ENCODE measurements at places on chromosomes 2 and 18.

DNA sequence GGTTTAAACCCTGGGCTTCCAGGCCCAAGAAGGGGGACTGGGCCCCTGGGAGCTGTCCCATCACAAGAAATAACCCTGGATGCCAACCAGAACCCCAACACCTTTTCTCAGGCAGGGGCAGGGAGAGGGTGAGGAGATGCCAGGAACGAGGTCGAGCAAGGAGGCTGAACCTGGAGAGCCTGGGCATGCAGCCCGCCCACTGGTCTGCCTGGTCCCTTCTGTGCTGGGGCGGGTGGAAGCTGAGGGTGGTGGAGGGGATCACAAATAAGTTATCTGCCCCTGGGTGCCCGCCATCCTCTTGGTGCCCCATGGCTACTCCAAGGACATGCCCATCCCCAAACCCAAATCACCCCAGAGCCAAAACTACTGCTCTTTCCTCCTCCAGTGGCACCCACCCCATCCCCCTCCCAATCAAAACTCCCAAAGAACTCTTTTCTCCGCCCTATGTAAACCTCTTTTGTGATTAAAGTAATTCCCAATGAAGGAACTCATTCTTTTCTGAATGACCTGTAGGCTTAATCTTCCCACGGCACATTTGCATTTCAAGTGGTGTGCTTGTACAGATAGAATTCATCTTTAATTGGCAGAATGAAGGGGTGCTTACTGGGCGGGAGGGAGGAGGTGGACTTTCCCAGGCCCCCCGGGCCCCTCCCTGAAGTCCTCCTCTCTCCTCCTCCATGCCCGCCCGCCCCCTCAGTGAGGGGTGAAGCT, 47.9 kb downstream of the EFR3B start:
- DNase-seq = no peak

DNA sequence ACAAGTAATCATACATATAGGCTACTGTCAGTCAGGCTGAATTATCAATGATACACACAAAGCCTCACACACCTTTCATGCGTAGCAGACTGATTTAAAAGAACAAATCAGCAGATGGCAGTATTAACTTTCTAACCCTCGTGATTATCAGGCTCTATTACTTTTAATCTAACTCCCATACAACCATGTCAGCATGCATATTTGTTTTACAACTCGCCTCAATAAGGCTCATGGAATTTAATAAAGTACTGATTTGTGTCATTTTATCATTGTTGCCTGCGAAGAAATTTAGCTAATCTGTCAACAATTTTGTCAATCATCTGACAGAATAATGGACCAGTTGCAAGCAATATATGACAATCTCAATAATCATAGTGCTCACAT, 82.8 kb downstream of the SLC25A12 start:
- DNase-seq = peak; percentile 78

DNA sequence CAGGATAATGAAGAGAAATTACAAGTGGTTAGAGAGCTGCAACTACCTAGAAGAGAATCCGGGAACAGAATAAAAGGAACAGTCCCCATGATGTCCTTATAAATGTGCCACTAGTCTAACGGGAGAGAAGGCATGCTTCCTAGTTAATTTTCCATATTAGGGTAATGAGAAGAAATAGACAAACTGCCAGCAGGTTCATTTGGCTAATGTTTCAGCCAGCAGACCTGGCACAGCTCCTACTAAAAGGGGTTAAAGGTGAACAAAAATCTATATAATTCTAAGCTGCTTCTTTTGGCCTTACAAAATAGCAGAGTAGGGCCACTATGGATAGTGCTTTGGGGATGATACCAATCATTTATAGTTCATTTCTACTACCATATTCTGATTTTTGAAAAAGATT, 845.3 kb upstream of the GCFC2 start:
- no peak for DNase-seq

DNA sequence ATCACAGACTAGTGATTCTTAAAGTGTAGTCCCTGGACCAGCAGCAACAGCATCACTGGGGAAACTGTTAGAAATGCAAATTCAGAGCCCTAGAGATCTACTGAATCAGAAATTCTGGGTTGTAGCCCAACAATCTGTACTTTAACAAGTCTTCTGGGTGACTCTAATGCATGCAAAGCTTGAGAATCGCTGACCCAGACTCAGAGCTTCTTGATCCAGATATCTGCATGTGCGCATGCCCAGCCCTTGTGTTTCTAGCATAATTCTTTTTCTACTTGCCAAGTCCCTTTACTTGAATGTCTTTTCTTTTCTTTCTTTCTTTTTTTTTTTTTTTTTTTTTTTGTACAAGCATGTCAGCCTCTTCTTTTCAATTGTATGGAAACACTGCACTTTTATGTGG, 60.4 kb downstream of the FIGN start:
- peak; percentile 15 for DNase-seq

- DNase-seq = peak; percentile 22
These were observed 53.2 kb upstream of the RAB27B start for GRCh38 chr18:54774981-54775665.

DNA sequence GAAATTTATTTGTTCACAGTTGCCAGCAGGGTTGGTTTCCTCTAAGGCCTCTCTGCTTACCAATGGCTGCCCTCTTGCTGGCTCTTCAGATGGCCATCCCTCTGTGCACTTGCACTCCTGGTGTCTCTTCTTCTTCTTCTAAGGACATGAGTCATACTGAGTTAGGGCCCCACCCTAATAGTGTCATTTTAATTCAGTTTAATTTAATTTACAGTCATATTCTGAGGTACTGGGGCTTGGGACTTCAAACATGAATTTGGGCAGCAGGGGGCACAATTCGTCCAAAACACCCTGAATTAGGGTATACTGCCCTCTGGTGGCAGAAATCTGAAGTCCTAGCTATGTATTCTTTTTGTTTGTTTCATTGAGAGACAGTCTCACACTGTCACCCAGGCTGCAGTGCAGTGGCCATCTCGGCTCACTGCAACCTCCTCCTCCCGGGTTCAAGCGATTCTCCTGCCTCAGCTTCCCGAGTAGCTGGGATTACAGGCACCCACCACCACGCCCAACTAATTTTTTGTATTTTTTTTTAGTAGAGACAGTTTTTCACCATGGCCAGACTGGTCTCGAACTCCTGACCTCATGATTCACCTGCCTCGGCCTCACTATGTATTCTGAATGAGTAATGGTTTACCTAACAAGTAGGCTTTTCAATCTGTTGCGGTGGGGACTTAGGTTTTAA, 19.8 kb downstream of the SLC4A1AP start:
- peak; percentile 53 for DNase-seq

- DNase-seq = no peak
These were observed 77.5 kb upstream of the SALL3 start for GRCh38 chr18:78901923-78902794.

DNA sequence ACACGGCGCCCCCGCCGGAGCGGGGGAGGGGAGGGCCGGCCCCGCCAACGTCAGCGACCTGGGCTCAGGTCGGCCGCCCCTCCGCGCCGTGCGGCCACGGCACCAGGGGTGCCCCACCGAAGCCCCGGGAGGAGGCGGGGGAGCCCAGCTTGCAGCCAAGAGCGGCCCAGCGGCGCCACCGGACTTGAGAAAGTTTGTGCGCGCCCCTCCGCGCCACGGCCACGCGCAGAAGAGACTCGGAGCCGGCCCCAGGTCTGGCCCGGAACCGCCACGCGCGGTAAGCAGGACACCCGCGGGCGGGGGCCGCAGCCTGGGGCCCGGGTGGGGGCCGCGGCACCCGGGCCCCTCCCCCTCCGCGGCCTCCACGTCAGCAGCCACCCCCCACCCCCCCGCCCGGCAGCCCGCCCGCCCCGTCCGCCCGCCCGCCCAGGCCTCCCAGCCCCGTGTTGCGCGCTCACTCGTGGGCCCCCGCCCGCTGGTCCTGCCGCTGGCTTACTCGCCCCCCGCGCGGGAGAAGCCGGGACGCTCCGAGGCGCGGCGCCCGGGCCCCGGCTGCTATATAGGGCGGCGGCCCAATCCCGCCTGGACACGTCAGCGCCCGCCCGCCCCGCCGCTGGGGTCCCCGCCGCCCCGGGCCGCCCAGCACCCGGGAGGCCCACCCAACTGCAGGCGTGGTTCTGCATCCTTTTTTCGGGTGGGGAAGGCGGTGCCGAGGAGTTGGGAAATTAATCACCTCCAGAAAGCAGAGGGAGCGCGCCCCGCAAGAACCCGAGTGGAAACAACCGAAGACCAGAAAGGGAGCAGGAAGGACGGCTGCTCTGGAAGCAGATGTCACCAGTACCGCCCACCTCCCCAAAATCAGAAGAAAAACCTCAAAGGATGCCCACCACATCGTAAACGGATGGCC, 42.9 kb downstream of the HDLBP start:
- DNase-seq = peak; percentile 79

DNA sequence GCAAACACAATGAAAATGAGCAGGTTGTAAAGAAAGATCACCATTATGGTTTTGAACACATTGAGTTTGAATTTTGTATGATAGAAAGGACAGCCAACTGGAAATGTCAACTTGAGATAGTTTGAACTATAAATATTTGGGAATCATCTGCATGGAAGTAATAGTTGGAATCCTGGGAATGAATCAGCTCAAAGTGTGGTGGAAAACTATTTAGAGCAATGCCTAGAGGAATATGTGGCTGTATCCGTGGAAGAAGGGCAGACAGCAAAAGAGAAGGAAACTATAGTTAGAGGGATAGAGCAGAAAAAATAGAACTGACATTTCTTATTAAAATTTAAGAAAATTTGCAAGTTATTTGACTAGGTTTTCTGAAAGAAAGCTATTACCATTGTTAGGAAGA, 112.5 kb upstream of the OTX1 start:
- DNase-seq = no peak

- no peak for DNase-seq
These were observed 7.1 kb upstream of the CYS1 start for GRCh38 chr2:10087360-10087759.

- DNase-seq = no peak
These were observed 52.2 kb upstream of the BCL2L11 start for GRCh38 chr2:111068435-111069058.

DNA sequence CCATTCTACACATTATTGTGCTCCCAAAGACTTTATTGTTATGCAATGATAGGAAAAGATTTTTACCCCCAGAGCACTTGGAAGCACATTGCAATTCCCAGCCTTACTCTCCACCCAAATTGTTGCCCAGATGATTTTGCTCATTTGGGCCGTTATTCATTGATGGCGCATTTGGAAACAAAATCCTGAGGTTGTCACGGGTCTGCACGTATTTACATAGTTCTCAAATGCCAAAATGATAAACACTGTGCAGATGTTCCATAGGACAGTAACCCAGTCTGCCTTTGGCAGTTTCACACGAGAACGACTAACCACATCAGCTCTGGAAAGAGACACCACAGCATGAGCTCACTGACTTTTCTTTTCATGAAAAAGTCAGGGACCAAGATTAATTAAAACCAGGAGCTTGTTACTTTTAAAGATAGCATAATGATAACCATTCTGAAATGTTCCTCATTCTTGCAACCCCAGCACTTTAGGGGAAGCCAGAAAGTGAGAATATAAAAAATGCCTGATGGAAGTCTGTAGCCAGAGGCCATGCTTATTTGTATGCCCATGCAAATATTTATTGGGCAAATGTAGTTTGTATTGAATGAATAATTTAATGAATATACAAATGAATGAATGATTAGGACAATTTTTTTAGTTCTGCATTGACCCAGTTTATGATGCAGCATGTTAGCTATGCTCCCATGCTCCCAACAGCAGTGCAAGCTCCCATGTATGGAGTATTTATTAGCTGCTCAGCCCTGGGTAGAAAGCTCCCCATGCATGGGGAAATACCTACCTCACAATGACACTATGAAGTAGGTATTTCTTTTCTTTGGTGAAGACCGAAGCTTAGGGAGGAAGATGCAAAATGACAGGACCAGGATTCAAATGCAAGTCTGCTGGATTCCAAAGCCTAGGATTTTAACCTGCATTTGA, 84.6 kb downstream of the MAIP1 start:
- no peak for DNase-seq

DNA sequence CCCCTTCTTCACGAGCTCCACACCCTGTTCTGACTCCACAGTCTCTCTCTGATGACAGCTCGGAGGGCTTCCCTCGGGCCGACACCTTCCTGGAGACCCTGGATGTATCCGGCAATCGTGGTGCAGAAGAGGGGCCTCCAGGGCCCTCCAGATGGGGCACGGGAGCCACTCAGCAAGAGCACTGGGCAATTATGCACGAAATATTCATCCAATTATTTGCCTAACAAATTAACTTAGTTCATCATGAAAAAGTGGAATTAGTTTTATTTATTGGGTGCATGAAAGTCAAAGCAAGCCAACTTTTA, 277.3 kb upstream of the HDAC4 start:
- DNase-seq = no peak

DNA sequence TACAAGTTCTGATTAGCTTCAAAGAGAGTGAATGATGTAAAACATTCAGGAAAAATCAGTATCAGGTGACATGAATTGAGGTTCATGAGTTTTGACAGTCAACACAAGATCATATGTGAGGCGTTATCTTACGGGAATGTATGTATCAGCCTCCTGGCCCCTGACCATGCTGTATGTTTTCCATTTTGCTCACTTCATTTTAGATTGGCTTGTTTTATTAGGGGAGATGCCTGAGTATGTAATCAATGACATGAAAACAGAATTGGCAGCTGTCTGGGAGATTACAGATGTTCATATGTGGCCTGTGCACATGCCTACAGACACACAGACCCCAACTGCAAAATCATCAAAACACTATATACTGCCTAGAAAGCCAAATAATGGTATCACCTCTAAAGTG, 168.5 kb upstream of the RND3 start:
- DNase-seq = no peak

DNA sequence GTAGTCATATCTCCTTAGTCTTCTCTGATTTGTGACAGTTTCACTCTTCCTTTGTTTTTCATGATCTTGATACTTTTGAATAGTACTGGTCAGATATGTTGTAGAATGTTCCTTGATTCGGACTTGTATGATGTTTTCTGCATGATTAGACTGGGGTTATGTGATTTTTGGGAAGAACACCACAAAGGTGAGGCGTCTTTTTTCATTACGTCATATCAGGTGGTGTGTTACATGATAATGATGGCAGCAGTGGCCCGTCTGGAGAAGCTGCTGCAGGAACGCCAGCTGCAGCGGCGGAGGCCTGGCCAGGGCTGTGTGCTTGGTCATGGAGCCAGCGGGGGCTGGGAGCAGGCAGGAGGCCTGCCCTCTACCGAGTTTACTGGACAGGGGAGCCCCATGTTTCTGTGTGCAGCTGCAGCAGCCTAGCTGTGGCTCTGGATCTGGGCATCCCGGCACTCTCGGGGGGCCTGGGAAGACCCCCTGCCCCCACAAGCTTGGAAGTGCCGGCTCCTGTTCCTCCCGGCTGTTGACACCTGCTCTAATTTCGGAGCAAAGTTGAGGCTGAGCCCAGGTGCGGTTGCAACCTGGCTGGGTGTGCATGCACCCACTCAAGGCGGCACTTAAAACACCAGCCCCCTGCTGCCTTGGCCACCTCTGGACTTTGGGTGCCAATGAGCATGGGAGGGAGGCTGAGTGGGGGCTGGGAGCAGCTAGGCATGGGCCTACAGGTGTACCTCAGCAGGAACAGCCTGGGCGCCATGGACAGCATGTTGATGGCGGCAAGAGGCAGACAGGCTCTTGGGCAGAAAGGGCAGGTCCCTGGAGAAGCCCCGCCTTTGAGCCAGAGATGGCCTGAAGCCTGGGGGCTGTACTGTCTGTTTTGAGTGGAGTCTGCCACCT, 26.1 kb downstream of the SLC4A10 start:
- DNase-seq = no peak

GRCh38 chr2:182144776-182145165, 159.1 kb downstream of the PPP1R1C start:
- DNase-seq = no peak

- no peak for DNase-seq
These were observed 324.1 kb upstream of the KCNJ3 start for GRCh38 chr2:154374416-154374815.

GRCh38 chr2:21860907-21861306, 737.1 kb downstream of the TDRD15 start:
- DNase-seq = no peak

All from spinal cord (tissue), 10 donors.